Esophagus squamous epithelium (tissue), 5 donors: ENCODE measurements at places on chromosomes 7 and 10.

DNA sequence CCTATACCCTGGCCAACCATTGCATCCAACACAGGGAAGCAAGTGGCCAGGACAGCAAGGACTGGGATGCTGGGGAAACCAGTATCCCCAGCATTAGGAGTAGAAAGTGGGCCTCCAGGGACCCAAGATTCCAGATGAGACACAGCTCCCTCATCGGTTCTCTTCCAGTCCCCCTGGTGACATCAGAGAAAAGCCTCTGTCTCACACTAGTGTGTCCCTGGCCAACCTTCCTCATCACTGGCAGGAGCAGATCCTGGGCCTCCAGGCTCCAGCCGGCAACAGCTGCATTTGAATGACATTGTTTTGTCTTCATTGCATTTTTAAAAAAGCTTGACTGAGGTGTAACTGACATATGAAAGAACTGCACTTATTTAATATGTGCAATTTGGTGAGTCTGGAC lies 177.3 kb upstream of the LYZL2 start:
- no peak for DNase-seq

- DNase-seq, result no peak
Measured at GRCh38 chr7:135843214-135843613, 94.6 kb upstream of the FAM180A start.

- no peak for DNase-seq
Measured at GRCh38 chr10:3924344-3924743, 139.3 kb upstream of the KLF6 start.

- no peak for DNase-seq
Measured at GRCh38 chr7:32564542-32564941, 69.3 kb downstream of the AVL9 start.

DNA sequence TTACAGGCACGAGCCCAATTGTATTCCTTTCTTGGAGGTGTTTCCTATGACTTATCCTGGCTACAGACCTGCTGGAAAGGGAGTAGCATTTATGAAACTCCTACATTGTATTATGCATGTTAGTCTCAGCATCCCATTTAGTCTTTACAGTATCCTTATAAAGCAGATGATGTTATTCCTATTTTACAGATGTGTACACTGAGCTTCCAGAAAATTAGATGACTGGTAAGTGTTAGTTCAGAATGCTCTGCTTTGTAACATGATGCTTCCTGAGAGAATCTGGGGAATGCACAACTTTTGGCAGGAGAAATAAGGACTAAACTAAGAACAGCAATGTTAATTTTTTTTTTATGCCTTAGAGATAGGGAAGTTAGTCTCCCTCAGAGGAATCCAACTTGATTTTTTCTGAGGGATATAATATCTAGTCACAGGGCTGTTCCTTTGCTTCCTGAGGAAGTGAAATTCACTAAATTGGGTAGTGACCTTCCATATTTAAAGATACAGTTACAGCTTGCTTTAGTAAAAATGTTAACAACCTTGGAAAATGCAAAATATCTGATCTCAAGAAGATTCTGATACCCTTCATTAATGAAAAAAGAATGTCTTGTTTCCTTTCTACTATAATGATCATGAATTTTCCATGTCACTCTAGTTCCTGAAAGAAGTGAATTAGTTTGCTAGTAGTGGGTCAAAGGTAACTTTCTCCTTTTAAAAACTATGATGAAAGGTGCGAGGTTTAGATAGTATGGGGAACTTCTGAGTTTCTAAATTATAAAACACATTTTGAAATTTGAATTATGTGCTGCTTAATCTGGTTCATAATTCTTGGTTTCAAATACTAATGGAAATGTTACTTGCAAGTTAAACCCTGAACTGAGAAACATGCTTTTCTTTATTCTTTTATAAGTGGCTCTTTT lies 194.0 kb upstream of the PRPS1L1 start:
- DNase-seq, result no peak

DNA sequence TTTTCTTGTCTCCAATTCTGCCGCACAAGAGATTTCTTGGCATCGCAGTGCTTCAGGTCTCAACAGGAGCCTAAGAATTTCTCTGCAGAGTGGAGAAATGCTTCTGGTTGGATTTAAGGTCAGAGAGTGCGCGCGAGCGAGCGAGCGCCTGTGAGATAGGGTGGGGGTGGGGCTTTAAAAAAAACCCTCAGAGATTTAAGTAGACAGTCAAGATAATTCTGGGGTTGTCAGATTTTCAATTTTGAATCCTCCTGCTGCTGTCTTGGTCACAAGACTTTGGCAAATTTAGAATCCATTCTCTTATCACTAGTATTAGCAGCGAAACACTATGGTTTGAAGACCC lies 49.7 kb downstream of the CPEB3 start:
- no peak for DNase-seq

DNA sequence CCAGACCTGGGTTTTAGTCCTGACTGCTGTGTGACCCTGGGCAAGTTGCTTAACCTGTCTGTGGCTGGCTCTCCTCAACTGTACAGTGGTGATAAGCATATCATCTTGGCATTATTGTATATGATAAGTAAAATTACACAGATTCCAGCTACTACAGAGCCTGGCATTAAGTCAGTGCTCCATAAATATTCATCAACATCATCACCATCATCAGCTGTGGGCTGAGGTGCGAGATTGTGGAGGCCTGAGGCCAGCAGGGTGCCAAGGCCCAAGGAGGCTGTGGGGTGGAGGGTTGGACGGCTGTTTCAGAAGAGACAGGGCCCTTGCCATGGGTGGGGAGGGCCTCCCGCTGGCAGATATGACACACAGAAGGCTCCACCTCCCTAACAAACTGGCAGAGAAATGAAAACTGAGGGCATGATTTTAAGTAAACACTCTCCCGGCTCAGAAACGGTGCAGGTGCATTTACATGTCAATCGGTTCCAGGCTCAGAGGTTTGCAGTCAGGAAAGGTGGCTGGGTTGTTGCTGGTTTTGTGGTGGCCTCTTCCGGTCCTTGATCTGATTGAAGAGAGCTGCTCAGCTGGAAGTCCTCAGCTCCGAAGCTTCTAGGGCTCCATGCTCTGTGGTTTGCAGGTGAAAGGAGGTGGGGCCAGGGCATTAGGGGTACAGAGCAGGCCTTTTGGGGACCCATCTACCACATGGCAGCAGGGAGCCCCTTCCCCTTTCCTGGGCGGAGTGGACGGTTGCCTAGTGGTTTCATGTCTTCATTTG lies 10.2 kb downstream of the CRYGN start:
- no peak for DNase-seq

GRCh38 chr7:91894781-91895480 lies 14.4 kb upstream of the MTERF1 start:
- DNase-seq, result no peak

GRCh38 chr7:70343519-70343918 lies 745.2 kb downstream of the AUTS2 start:
- no peak for DNase-seq

DNA sequence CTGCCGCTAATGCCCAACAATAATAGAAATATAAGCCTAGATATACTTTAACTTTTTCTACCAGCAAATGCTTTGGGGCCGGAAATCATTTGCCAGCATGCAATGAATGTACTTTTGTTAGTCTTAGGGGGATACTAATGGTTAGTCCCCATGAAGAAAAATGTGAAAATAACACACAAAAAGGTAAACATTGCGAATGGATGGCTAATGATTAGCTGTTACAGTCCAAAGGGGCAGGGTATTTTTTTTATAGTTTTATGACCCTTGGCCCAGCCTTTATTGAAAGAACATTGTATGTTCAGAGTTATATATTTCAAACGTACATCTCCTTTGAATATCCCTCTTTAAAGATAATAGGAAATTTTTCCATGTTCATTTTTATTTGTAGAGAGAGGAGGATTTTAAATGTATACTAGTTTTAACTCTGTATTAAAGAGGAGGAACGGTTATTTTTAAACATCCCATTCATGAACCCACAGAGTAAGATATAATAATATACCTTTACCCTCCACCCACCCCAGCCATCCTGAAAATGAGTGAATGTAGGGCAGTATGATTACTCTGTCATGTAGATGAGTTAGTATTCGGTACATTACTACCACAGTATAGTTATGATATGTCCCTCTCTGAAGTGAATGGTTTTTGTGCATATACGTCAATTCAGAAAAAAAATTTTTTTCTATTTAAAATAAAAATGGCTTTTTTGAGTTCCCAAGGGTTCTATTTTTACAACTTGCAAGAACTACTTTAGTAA lies 63.6 kb downstream of the ARID5B start:
- DNase-seq, result no peak

GRCh38 chr7:151461942-151462230 lies 21.9 kb upstream of the CRYGN start:
- DNase-seq, result no peak

GRCh38 chr7:134406431-134406830 lies 52.5 kb downstream of the AKR1B1 start:
- no peak for DNase-seq

DNA sequence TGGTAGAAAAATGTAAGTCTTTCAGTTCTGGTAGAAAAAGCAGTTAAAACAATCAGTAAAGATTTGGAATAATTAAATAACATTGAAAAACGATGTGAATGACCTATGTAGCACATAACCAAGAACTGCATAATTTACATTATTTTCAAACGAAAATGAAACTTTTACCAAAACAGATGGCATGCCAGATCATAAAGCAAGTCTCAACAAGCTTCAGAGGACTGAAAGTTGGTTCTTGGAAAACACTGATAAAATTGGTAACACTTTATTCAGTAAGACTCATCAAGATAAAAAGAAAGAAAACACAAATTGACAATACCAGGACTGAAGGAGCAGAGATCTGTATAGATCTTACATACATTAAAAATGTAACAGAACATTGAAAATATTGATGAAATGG lies 92.8 kb downstream of the VIPR2 start:
- DNase-seq, result no peak

DNA sequence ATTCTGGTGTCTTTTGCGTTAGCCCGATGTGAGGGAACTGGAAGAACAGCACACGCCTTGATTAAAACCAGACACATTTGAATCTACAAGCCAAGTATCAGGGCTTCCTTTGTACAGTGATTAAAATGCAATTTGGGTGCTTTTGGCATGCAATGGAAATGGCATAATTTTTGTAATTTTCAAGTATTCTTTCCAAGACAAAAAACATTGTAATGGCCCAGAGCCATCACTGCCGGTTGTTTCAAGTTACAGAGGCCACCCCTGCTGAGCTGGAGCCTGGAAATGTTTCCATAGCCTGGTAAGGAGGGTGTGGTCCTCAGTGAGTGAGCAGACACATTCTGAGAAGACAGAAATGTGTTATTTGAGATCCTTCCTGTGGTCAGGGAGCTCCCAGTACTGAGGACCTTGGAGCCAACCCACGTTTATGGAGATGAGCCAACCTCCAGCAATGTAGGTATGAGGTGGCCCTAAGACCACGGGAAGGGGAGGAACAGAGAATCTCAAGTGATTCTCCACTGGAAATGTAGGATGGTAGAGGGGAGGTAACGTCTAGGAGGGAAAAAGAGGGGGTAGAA lies 20.9 kb downstream of the TEX36 start:
- DNase-seq, result no peak

GRCh38 chr10:28300027-28300426 lies 2.8 kb downstream of the MPP7 start:
- DNase-seq, result no peak

DNA sequence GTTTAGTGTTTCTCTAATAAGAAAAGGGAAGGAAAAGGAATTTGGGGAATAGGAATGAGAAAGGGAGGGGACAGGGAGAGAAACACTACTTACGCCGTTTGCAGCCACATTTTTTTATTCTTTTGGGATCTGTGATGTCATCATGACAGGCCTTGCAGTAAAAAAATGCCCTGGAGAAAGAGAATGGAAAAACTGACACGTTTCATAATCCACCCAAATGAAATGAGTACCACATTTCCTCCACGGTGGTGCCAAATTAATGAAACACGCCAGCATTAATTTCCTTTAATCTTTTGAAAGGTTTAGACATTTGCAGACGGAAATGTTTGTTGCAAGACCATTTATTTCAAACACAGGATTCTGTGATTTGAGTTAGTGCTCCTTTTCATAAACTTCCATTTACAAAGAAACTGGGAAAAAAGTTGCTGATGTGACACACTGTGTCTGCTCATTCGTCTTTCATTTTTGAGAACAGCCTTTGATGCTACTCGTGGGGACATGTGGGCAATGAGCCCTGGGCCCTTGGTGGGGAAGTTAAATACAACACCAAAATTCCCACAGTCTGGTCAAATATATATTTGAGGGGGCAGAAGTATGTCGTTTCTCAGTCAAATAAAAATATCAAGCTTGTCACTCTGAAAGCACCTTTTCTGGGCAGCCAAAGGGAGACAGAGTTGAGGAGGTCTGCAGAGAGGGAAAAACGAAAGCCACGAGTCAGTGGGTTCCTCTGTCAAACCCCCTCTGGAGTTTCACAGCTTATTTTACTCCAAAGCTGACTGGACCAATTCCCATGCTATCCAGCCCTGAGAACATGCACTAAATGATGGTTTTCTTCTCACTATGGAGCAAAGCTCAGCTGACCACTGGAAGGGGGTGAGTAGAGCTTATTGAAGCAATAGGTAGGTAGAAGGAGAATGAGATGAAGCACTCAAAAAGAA lies 625.5 kb downstream of the KCNMA1 start:
- DNase-seq, result no peak

DNA sequence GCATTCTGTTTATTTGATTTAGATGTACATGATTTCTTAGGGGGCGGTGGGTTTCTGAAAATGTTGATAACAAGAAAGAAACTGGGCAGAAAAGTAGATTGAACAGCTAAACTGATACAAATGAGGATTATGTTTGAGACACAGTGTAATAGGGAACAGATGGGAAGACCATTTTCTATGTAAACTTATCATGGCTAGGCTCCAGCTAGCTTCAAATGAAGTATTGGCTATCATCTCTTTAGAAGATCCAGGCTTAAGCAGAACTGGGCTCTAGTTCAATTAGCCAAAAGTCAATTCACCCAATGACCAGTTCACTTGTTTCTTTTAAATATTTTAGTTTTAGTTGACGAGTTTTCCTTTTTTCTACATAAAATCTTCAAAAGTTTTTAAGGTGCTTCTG lies 639.5 kb downstream of the ANKRD7 start:
- DNase-seq, result no peak

DNA sequence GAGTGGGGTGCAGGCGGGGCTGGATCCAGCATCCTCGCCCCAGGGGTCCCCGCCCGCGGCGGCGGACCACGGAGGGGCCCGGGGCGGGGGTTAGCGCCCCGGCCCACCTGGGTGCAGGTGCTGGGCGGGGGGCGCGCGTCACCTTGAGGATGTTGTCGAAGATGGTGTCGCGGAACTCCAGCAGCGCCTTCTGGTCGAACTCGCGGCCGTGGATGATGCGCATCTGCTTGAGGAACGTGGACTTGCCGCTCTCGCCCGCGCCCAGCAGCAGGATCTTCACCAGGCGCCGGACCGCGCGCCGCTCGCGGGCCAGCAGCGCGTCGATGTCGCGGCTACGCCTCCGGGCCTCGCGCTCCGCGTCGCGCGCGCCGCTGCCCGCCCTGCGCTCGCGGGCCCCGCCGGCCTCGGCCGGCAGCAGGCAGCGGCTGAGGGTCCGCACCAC lies 376 bp downstream of the GNA12 start:
- DNase-seq, result no peak

GRCh38 chr7:101813402-101814019 lies 3.9 kb upstream of the CUX1 start:
- no peak for DNase-seq

- DNase-seq, result no peak
Measured at GRCh38 chr10:86658751-86659150, 4.4 kb downstream of the OPN4 start.
